Esophagus muscularis mucosa (tissue), 4 donors: ENCODE measurements at places on chromosomes 4 and X.

GRCh38 chr4:121648516-121648915 is 48.3 kb downstream of the ANXA5 start:
- DNase-seq = no peak

- DNase-seq = no peak
Observed at GRCh38 chrX:916230-916599, 285.6 kb downstream of the SHOX start.

DNA sequence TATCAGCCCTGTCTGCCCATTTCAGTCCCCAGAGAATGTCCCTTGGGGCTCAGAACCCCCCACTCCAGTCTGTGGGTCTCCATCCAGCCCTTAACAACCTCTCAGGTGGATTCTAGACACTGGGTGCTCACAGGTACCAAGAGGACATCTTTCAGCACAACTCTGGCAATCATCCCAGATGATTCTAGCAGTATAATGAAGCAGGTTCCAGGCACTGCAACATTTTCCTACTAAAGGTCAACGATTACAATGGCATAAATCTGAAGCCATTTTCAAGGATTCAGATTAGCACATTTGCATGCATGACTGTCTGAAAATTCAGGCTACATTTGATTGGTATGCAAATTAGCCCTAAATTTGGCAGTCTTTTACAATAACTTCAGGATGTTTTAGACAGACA is 10.0 kb downstream of the SLC2A9 start:
- DNase-seq = no peak

DNA sequence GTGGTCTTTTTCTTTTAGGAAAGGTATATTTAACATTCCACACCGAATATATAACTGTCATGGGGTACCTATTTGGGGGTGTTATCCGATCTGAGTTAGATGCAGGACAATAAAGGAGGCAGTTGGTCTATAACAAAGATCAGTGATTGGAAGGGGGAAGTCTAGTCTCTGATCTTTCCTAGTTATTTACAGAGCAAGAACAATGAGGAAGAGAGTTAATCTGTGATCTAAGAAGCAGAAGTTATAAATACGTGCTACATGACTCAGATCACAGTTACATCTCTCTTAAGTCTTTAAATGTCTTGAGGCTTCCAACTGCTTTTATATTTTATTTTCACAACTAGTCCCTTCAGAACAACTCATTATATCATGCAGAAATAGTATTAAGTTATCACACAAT is 33.2 kb upstream of the ARMCX4 start:
- DNase-seq = no peak

DNA sequence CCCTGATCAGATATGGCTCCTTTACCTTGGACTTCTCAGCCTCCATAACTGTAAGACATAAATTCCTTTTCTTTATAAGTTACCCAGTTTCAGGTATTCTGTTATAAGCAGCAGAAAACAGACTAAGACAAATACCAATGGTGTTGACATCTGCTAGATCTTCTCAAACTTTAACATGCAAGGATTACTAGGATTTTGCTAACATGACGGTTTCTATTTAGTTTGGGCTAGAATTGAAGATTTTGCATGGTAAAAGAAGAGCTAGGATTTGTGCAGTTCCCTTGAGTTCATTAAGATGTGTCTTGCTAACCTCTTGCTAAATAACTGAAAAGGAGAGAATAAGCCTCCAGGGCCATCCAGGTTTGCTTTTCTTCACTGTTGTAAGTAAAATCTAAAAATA is 5.3 kb upstream of the COPS4 start:
- DNase-seq = no peak

- no peak for DNase-seq
Observed at GRCh38 chrX:57155171-57155570, 18.0 kb upstream of the SPIN2A start.

DNA sequence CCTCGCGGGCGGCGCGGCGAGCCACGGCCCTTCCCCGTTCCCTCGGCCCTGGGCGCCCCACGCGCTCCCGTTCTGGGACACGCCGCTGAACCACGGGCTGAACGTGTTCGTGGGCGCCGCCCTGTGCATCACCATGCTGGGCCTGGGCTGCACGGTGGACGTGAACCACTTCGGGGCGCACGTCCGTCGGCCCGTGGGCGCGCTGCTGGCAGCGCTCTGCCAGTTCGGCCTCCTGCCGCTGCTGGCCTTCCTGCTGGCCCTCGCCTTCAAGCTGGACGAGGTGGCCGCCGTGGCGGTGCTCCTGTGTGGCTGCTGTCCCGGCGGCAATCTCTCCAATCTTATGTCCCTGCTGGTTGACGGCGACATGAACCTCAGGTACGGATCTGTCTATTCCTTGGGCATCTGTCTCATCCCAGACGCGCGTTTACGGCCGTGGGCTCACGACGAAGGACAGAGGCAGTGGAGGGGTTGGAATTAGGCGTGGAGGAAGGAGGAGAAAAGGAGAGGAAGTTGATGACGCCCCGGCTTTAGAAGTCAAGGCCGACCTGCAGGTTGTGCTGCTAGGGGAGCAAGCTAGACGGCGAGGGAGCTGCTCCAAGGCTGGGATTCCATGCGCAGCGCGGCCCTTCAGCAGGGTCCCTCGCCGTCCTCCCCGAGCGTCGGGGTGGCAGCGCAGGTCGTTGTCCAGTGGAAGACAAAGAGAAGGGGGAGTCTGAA is 792 bp downstream of the SLC10A4 start:
- DNase-seq = no peak

DNA sequence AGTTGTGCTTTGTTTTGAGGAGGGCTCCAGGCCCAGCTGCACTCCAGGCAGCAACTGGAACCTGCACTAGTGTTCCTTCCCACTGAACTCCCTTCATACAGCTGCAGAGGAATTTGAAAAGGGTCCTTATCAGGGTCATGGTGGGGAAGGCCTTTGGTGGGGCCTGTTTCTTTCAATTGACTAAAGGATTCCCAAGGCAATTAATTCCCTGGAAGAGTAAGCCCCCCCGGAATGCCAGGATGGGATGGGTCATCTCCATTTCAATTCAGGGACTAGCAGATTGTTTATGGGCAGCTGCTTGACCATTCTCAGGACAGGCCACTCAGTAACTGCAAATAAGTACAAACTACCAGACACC is 45.3 kb downstream of the TSC22D3 start:
- no peak for DNase-seq

DNA sequence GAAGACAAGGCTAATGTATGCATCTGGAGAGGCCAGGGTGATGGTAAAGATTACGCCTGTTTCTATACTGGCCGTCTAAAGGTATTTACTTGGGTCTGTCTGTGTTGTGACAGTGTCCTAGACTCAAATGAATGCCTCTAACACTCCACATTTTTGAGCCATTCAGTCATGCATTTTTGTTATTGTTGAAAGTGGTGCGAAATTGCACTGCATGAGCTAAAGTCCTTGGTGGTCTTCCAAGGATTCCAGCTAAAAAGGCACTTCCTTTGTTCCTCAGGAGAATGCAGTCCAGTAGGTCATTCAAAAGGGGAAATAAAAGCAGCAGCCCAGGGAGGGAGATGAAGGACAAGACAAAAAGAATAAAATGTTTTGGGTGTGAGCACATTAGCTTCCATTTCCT is 3.0 kb downstream of the GPC4 start:
- DNase-seq = no peak
